ENCODE measurements at places on chromosomes 2 and 18.

- DNase-seq, result no peak
Observed at GRCh38 chr18:25314838-25315190, 37.2 kb downstream of the ZNF521 start.

GRCh38 chr2:227228061-227228667 is 63.7 kb downstream of the COL4A3 start:
- DNase-seq, result no peak

DNA sequence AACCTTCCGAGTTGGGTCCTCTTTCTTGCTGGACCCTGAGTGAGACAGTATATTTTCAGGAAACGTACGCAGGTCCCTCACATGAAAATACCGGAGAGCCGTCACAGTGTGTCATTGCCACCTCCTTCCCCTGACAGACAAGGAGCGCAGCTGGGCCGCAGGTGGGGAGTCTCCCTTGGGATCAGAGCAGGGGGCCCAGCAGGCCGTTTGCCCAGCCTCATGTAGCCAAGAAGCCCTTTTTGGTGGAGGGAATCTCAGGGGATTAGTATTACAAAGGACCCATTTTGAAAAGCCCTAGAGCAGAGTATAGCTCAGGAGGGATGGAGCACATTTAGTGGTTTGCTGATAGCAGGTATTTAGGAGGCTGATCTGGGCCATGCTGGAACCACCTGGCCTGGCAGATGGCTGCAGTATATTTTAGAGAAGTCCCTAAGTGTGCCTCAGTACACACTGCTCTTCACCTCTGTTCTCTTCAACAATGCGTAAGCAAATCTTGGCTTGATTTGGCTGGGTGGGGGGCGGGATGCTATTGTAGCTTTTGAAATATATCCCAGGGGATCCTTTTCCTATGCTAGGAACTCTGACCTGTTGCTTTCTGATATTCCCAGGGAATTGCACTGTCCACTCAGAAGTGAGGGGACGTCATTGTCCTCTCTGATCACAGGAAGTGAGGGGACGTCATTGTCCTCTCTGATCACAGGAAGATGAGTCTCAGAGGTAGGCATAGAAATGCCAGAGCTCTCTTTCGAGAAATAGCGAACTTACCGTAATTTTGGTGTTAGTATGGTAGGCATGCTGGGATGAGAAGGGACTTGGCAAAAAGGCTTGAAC is 171.9 kb downstream of the HRH4 start:
- DNase-seq, result peak; percentile 98

- peak; percentile 35 for DNase-seq
Observed at GRCh38 chr2:56118474-56118873, 65.3 kb upstream of the CCDC85A start.

DNA sequence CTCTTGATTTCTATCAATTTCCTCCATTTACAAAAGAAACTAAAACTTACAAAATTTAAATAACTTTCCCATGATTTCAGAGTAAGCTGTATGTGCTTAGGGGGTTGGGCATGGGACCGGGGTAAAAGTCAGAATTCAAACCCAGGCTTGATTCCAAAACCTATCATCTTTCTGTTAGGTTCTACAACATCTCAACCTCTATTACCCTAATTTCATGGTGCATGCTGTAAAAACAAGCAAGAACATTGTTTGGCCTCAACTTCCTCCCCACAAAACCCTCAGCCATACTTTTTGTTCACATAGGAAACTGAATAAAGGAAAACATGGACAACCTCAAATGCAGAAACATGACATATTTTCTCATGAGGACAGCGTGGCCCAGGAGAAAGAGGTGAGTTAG is 59.3 kb downstream of the RDH14 start:
- no peak for DNase-seq

DNA sequence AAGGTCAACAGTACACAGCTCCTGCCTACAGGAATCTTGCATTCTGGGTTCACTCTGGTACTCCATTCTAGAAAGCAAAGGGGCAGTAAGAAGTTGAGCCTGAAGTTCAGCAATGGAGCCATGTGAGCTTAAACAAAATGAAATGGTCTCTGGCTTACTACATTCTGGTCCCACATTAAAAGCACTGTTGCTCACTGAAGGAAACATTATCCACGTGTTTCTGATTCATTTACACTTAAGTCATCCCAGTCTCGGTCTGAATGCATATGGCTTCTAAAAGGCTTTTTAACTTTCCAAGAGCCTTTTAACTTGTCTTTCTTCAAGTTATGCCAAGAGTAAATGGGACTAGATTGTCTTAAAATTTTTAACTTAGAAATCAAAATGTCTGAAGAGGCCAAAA is 177.8 kb downstream of the LNPK start:
- no peak for DNase-seq

DNA sequence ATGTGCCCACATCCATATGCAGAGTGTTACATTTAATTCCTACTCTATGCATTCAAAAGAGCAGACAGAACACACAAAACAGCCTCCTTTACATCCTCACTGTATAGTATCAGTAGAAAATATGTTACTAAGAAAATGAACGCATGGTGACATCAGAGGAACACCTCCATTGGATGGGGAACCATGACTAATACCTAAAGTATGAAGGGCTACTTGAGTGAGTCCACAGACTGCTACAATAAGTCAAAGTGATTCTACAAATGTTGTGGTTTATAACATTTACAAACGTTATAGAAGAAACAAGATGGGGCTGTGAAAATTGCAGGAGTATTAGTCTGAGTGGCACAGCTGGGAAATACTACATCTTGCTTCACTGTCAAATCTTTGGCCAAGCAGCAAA is 1830.9 kb upstream of the PIK3C3 start:
- DNase-seq, result no peak

DNA sequence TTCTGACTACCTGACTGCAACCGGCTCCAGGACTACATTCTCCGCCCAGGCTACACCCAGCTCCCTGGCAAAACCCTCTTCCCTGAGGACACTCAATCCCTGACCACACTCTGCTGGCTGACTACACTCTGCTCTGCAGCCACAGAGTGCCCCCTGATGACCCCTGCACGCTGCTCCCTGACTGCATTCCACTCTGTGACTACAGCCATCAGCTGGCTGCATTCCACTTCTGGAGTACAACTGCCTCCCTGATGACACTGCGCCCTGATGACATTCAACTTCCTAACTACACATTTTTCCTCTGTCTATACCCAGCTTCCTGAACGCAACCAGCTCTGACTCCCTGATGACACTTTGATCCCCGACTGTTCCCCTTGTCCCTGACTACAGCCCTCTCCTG is 71.3 kb upstream of the NRXN1 start:
- DNase-seq, result no peak

GRCh38 chr2:109439986-109440385 is 173.8 kb downstream of the SEPTIN10 start:
- DNase-seq, result no peak

DNA sequence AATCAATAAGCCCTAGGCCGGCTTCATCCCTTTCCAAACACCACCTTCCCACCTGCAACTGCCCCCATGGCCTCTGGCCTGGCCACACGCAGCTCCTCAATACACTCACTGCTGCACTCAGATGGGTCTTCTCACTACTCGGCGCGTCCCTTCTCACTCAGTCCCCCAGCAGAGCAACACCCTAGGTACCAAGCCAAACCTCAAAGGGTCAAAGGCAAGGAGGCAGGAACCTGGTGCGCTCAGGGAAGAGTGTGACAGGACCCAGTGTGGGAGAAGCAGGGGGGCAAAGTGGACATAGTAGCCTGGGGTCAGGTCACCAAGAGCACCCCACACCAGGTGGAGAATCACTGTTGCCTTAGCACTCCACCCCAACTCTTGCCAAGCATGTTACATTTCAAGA is 90.6 kb downstream of the TTC32 start:
- DNase-seq, result no peak

GRCh38 chr2:107290041-107290440 is 404.1 kb upstream of the ST6GAL2 start:
- no peak for DNase-seq

DNA sequence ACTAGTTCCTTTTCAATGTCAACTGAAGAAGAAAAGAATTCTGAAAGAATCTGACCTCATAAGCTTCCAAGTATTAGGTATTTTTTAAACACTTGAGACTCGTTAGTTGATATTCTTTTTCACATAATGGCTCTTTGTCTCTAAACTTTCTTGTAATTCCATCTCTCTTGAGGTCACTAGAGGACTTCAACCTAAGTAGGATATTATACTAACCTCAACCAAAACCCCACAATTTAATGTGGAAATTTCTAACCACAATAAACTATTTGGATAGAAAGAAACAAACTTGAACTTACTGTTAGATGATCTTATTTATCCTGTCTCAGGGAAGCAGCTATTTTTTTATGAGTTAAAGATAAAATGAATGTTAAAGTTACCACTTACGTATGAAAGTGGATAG is 206.9 kb upstream of the FSIP2 start:
- DNase-seq, result no peak

GRCh38 chr18:76416911-76417310 is 78.1 kb downstream of the ZNF516 start:
- no peak for DNase-seq

- no peak for DNase-seq
Observed at GRCh38 chr2:2107627-2108026, 223.4 kb downstream of the MYT1L start.

- DNase-seq, result peak; percentile 10
Observed at GRCh38 chr2:222610746-222611145, 45.1 kb downstream of the FARSB start.

GRCh38 chr2:49225126-49225525 is 70.8 kb upstream of the FSHR start:
- DNase-seq, result no peak

- no peak for DNase-seq
Observed at GRCh38 chr2:237473878-237474441, 13.1 kb upstream of the MLPH start.

- no peak for DNase-seq
Observed at GRCh38 chr2:74869517-74869916, 35.6 kb downstream of the HK2 start.

GRCh38 chr2:226839161-226839560 is 3.3 kb downstream of the RHBDD1 start:
- peak; percentile 70 for DNase-seq

DNA sequence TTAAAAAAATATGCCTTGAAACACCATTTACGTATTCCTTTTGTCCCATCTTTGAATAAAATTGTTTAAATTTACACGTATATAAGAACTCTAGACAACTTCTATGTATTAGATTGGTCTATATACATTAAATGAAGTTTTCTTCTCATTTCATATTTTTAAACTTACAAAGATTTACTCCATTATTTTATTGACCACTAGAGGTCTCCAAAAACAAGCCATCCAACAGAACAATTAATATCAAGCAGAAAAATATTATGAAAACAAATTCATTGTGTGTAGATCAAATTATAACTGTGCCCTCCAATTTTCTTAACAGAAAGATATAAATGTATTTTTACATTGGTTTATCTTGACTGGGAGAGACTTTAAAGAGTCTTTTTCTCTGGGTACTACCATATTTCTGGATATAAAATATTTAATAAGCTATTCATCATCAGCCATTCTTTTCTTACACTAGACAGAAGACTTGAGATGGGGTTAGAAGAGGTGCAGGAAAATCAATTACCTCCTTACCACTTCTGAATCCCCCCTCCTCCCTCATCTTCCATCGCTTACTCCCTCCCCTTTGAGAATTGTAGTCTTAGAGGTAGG is 66.5 kb downstream of the DPP4 start:
- DNase-seq, result peak; percentile 14

DNA sequence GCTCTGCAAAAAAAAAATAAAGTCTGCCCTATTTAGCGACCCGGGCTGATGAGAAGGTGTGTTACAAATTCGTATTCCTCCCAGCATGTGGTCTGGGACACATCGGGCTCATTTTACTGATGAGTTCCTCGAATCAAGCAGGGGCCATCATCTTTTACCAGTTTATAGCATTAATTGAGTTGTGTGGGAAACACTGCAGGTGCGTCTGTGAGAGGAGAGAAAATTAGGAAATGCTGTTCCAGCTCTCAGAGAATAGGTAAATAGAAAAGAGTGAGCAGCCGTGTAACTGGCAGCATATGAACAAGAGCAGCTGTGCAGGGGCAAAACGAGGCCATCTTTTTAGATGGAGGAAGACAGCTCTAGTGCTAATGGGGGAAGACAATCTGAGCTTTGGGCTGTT is 216.7 kb downstream of the SETBP1 start:
- DNase-seq, result no peak

GRCh38 chr18:23198217-23198845 is 63.0 kb downstream of the CABLES1 start:
- no peak for DNase-seq

GRCh38 chr18:23828426-23828825 is 139.2 kb downstream of the LAMA3 start:
- DNase-seq, result no peak

DNA sequence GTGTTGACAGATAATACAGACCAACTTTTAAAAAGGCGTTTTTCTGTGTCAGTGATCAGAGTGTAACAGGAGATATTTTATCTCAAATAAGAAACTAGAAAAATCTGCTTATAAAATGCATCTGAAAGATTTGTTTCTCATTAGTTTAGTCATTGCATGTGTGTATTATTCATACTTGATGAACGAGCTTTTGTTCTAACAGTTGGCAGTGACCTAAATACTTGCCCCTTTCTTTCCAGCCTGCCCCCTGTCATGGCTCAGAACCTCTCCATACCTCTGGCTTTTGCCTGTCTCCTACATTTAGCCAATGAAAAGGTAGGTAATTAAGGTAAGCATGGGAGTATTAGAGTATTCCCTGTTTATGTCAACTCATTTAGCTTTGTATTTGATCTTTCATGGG is 33.6 kb downstream of the NCAPH start:
- no peak for DNase-seq

- DNase-seq, result no peak
Observed at GRCh38 chr18:51711298-51711889, 513.9 kb upstream of the MEX3C start.

DNA sequence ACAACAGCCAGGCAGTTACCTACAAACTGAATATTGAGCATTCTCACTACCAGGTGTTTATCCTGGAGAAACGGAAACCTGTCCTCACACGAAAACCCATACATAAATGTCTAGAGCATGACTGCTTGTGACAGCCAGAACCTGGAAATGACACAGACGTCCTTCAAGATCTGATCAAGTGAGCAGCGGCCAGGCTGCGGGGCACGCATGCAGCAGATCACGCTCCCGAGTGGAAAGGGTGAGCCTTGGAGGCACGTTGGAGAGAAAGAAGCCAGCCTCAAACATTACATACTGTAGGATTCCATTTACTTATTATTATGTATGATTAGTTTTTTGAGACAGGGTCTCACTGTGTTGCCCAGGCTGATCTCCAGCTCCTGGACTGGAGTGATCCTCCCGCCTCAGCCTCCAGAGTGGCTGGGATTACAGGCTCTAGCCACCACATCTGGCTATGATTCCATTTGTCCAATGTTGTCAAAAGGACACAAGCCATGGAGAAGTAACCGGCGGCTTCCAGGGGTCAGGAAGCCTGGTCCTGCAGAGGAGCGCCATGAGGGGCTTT is 22.9 kb upstream of the STK25 start:
- no peak for DNase-seq

- no peak for DNase-seq
Observed at GRCh38 chr2:238157506-238158017, 1.2 kb upstream of the ERFE start.
